Cardiac septum (tissue), 1 donor: ENCODE measurements at places on chromosomes 6 and 20.

GRCh38 chr20:48523191-48523995 lies 304.4 kb downstream of the PREX1 start:
- DNase-seq = no peak

DNA sequence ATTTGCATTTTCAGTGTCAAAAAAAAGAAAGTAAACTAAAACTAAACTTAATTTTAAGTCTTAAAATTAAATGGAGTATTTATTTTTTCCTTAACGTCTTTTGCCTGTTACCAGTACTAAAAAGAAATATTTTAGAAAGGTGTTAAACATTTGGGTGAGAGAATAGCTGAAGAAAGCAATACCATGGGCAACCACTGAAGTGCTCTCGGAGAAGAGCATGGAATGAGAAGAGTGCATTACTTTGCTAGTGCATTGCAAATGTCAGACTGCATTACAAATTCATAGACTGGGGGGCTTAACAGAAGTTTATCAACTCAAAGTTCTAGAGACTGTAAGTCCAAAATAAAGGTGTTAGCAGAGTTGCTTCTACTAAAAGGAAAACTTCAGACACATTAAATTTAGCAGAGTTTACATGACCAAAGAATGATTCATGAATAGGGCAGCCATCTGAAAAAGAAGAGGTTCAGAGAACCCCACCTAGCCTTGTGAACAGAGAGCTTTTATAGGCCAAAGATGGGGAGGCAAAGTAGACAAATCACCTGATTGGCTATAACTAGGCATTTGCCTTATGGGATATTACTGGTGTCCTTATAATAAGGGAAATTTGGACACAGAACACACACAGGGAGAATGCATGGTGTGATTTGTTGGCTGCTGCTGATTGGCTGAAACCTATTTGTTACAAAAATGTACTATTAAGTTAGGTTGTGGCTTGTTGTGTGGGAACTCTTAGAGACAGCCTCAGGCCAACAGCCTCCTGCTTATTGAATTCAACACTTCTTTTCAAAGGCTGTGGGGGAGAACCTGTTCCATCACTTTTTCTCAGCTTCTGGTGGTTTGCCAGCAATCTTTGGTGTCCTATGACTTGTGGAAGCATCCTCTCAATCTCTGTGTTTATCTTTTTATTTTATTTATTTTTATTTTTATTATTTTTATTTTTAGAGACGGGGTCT lies 106.7 kb upstream of the RREB1 start:
- DNase-seq = no peak

DNA sequence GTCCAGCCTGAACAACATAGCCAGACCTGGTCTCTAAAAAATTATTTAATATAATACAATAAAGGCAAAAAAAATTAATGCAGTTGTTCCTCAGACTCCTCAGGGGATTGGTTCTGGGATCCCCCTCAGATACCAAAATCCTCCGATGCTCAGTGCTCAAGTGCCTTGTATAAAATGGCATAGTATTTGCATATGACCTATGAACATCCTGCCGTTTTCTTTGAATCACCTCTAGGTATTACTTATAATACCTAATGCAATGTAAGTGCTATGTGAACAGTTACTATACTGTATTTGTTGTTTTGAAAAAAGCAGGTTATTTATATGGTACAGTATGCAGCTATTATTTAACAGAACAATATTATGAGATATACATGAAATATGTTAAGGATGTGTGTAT lies 43.3 kb downstream of the RNGTT start:
- no peak for DNase-seq

GRCh38 chr20:54772893-54773642 lies 297.7 kb downstream of the DOK5 start:
- no peak for DNase-seq

DNA sequence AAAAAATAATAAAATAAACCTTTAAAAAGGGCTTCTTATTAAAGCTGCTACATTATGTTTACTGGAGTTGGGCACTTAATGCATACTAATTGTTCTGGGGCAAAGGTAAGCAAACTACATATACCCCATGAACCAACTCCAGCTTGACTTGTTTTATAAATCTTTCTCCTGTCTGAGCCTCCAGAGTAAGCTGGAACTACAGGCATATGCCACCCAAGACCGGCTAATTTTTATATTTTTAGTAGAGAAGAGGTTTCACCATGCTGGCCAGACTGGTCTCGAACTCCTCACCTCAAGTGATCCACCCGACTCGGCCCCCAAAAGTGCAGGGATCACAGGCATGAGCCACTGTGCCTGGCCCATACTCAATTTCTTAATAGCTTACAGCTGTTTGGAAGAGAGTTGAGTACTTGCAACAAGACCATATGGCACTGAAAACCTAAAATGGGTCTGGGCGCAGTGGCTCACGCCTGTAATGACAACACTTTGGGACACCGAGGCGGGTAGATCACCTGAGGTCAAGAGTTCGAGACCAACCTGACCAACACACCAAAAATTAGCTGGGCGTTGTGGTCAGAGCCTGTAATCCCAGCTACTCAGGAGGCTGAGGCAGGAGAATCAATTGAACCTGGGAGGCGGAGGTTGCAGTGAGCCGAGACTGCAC lies 19.9 kb downstream of the ROMO1 start:
- DNase-seq = no peak

- no peak for DNase-seq
Observed at GRCh38 chr6:117417851-117418250, 7.9 kb downstream of the ROS1 start.

- no peak for DNase-seq
Observed at GRCh38 chr6:12598919-12599318, 117.6 kb upstream of the PHACTR1 start.

DNA sequence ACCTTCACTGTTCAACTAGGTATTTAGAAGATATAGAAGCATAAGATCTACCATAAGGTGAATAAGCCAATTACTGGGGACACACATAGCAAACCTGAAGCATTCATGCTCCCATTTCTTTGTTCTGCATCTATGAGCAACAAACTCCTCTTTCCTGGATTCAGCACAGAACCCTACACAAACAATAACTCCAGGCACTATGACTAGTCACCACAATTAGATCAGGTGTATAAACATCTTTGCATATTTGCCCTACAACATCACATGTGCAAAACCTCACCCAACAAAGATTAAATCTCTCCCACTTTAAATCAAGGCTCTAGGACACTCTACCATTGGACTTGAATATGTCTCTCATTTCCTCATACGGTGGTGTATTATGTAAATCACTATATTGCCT lies 652.3 kb downstream of the EPHA7 start:
- DNase-seq = no peak

DNA sequence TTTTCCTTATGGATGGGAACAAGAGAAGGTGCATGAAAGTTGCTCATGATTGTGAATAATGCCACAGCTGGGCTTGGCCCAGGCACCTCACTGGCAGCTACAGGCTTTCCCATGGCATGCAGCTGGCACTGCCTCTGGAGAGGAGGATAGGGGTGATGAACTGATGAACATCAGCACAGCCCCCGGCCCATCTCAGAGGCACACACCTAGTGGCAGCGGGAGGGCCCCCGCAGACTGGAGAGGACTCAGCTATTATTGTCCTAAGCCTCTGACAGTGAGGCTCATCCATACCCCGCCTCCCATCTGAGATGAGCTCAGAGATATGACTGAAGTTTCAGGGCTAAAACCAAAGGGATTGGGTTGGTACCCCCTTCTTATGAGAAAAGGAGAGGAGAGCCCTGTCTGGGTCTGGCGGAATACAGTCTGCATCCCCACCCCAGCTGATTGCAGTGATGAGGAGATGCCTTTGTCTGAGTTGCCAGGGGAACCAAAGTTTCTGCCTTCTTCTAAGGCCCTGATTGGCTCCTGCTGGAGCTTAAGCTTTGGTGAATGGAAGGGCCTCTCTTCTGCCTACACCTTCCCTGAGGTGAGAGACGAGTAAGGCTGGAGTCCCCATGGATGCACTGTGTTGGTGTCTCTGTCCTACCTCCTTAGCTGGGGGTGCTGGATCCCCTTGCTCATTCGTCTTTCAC lies 27.6 kb upstream of the EPB41L1 start:
- DNase-seq = no peak

DNA sequence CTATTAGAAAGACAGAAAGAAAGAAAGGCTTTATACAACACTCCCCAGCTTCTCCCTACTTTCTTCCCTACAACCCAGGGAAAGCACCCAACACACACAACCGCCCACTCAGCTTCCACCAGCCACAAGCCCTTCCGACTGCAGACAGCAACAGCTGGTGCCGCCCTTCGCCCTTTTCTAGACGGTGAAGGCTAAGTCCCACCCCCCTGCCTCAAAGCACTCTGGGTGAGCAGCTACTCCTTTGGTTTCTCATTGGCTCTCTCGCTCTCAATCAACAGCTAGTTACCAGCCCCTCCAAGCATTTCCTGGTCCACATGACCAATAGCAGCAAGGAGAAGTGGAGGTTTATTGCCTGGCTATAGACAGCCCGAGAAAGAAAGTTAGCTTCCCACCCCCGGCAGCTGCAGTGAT lies 230.1 kb upstream of the MOCS1 start:
- no peak for DNase-seq

GRCh38 chr6:167137081-167137480 lies 14.2 kb downstream of the CCR6 start:
- no peak for DNase-seq

DNA sequence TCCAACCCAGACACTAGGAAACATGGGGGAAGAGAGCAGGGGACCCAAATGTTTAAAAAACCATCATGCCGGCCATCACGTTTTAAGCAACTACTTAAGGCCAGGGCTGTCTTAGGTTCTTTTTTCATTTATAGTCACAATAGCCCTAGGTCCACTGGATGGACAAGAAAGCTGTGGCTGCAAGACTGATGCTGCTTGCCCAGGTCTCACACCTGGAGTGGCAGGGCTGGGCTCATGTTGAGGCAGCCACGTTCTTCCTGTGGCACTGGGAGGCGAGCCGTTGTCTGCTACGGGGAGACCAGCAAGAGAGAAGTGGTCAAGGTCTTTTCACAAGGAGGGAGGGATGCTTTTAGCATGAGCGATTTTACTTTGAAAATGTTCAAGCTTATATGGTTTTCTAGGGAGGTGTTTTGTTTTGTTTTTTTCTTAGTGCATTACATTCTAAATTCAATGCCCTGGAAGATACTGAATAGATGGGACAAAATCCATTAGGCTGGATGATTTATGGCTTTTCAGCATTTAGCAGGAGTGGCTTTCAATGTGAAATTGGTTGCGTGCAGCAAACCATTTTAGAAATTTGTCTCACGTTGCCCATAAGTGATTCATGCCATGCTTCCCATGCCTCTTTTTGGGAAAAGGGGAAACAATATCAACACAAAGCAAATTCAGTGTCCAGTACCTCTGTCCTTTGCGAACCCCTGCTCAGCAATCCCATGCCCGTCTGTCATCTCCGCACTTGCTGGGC lies 106.6 kb upstream of the SNX9 start:
- DNase-seq = peak; percentile 43

- no peak for DNase-seq
Observed at GRCh38 chr20:51446230-51446629, 96.3 kb downstream of the NFATC2 start.

DNA sequence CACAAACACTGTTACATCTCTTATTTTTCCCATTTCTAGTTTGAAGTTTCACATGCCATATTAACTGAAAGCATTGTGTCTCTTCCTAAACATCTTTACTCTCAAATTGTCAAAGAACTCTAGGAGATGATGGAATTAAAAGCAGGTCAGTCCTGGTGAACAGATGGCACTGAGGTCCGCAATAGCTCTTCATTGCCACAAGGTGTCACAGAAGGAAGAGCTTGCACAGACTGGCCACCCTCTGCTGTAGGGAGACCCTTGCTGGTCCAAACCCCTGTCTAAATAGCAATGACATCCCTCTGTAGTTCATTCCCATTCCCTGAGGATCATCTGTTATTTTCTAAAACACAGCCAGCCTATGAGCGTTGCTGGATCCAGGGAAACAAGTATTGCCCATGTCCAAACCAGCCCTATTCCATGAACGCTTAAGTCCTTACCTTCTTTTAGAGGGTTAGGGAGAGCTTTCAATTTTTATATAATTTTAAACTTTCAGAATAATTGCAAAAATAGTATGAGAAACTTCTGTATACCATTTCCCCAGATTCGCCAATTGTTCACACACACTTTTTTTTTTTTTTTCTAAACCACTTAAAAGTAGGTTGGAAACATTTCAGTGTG lies 10.1 kb upstream of the HDAC2 start:
- no peak for DNase-seq

DNA sequence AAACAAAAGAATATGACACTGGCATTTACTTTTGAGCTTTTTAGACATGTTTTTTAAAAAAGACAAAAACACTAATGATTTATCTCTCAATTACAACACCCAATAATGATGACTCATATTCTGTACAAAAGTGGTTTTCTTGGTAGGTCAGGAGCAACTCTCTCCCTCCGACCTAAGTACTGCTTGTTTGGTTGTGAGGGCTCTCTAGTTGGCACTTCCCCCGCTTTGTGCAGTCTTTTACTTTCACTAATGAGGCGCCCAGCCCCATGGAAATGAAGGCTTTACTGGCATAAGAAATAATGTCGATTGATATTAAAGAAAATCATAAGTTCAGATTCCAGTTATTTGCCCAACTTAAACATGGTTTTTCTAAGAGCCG lies 1.3 kb downstream of the KPNA5 start:
- no peak for DNase-seq

DNA sequence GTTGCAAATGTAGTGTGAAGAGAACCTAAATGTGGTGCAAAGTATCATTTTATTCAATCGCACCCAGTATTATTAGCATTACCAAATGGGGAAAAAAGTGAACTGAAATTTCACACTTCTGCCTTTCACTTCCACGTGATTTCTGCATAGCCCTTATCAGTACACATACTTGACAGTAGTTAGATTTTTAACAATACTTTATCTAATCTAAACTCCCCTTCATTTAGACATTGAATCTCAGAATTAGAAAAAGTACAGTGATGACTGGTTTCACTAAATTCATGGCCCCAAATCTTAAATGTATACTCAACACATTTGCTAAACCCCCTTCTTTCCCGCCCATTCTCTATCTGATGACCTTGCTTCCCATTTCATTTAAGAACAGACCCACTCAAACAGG lies 14.3 kb downstream of the STX7 start:
- no peak for DNase-seq
